ENCODE measurements at places on chromosomes 3 and 15. TPM values are rescaled to one million over a fixed set of nuclear protein-coding genes. Genes with fewer than 3 reads are reported as not detected.

DNA sequence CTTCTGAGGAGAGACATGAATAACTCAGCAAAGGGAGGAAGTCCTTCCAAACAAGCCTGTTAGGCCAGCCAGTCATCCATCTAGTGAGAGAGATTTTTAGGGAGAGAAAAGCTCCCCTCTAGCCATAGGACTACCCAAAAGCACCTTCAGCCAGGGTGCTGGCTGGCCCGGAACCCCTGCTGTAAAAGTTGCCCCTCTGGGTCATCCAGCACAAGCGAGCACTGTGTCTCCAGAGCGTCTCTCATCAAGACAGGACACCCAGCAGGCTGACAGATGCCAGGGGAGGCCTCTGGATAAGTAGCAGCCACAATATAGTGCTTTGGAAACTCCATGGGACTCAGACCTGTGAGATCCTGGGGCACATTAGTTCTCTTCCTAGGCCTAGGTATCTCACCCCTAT is 24.5 kb downstream of the ANXA2 start:
- DNase-seq: no peak

Gene TM4SF1
- polyA plus RNA-seq: 51.6 TPM

DNA sequence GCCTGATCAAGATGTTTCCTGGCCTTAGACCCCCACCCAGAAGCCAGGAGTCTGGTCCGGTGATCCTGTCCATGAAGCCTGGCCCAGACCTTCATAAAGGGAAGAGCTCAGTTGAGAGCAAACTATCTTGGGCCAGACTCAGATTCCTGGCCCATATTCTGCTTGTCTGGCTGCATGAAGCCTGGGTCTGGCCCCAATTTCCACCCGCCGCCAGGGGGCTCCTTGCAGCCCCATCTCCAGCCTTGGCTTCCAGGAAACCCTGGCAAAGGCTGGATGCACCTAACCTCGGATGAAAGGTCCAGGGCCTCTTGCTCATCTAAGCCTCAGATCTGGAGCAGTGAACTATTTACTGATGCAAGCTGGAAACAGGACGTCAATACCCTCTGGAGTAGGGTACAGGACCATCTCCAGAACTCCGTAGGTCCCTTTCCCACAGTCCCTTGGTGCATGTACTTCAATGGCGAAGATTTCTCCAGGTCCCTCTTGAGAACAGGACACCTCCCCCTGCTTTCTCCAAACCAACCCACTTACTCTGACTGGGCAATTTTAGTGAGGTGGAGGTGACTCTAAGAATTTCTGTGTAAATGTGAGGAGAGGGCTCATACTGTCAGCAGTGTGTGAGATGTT is 5.6 kb downstream of the FOXL2 start:
- DNase-seq: no peak

- no peak for DNase-seq
Observed at GRCh38 chr3:124410471-124410870, 319.8 kb upstream of the UMPS start.

DNA sequence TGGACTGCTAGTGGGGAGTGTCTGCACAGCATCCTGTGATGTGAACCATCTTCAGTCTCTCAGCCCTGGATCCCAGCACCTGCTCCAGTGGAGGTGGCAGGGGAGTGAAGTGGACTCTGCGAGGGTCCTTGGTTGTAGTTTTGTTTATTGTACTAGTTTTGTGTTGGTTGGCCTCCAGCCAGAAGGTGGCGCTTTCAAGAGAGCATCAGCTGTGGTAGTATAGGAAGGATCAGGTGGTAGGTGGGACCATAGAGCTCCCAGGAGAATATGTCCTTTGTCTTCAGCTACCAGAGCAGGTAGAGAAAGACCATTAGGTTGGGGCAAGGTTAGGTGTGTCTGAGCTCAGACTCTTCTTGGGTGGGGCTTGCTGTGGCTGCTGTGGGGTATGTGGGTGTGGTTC is 20.9 kb downstream of the NEK11 start:
- DNase-seq: no peak

GRCh38 chr3:159902546-159903314 is 85.9 kb upstream of the IL12A start:
- no peak for DNase-seq

- no peak for DNase-seq
Observed at GRCh38 chr15:58471348-58471747, 39.6 kb downstream of the LIPC start.

- DNase-seq: no peak
Observed at GRCh38 chr3:32978331-32978730, 26.9 kb downstream of the CCR4 start.

DNA sequence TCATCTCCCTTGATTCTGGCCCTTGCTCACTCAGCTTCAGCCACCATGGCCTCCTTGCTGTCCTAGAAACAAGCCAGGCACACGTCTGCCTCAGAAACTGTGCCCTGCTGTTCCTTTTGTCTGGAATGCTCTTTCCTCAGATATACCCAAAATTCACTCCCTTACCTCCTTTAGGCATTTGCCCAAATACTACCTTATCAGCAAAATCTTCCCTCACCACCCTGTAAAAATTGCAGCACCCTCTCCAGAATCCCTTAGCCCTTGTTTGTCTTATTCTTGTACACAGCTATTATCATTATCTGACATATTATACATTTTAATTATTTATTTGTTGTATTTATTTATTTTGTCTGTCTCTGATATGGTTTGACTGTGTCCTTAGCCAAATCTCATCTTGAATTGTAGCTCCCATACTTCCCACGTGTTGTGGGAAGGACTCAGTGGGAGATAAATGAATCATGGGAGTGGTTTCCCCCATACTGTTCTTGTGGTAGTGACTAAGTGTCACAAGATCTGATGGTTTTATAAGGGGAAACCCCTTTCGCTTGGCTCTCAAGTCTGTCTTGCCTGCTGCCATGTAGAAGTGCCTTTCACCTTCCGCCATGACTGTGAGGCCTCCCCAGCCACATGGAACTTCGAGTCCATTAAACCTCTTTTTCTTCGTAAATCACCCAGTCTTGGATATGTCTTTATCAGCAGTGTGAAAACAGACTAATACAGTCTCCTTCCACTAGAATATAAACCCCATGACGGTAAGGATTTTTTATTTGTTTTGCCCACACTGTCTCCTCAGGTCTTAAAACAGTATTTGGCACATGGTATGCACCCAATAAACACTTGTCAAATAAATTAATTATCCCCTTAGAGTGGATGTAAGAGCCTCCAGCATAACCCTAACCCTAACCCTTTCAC is 60.0 kb upstream of the STT3B start:
- DNase-seq: no peak

Gene GOLGA6L9
- polyA plus RNA-seq: 25.9 TPM

GRCh38 chr15:81213982-81214381 is 17.3 kb downstream of the IL16 start:
- no peak for DNase-seq

DNA sequence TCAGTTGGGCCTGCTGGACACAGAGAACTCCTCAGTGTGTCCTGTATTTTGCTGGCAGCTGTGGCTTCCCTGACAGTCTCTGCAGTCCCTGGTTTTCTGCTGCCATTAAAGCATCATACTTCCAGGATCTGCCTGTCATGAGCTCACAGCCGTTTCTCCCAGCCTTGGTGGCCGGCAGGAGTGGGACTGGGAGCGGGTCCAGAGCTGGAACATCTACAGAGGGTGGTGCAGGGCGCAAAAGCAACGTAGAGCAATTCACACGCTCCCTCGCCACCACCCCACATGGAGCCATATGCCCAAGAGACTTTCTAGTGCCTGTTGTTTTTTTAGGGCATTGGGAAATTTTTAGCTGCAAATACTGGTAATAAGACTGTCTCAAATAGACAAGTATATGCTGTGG is 33.6 kb downstream of the ABTB1 start:
- no peak for DNase-seq

Gene BFSP2
- 0.14 TPM for polyA plus RNA-seq

DNA sequence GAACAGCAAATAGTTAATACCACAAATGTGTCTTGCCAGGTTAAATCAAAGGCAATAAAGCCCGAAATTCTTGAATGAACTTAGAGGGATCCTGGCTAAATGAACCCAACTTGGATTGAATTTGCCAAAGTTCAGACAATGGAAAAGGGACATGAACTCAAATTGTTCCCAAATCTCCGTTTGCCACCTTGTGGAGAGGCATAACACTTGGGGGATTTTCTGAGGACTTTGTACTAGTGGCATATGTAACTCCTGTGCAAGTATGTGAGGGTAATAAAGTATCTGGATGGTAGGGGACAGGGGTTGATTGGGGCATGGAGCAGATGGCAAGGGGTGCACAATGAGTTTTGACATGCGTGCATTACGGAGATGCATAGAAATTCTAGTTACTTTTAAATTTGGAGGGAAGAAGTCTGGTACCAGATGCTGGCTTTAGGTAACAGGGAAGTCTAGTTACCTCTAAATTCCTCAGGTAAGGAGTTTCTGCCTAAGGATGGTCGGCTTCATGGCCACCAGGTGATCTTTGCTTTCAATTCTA is 1.2 kb upstream of the TCAIM start:
- no peak for DNase-seq

- DNase-seq: no peak
Observed at GRCh38 chr15:36230776-36231175, 348.6 kb upstream of the CDIN1 start.

- no peak for DNase-seq
Observed at GRCh38 chr3:18649666-18650363, 224.7 kb upstream of the SATB1 start.

Gene MINDY4B
- polyA plus RNA-seq: not detected

Gene GPR87
- polyA plus RNA-seq: 0.23 TPM

Gene COMMD2
- polyA plus RNA-seq: 55.5 TPM

Gene RPL39L
- polyA plus RNA-seq: 27.0 TPM

Gene NRG4
- polyA plus RNA-seq: 6.2 TPM

DNA sequence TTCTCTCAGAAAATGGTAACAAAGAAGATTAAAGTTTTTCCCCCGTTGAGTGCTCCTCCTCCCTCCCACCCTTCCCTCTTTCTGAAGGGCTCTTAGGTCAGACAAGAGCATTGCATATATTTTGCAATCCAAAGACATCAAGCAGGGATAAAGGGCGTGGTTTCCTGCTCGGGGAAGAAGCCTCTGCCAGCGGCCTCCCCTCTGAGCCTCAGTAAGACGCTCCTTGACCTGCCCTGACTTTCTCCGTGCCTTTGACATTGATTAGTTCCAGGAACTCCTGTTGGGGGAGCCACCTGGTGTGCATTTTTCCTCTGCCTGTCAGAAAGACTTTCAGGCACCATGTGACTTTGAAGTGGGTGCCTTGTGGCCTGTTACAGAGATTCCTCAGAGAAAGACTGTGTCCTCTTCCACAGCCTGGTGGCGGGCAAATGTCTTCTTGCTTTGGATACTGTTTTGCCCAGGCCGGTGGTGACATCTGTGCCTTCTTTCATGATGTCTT is 87.2 kb upstream of the TBL1XR1 start:
- DNase-seq: no peak

Gene GOLGA8S
- polyA plus RNA-seq: 0.41 TPM

GRCh38 chr15:80856809-80857377 is 77.7 kb downstream of the CEMIP start:
- no peak for DNase-seq

DNA sequence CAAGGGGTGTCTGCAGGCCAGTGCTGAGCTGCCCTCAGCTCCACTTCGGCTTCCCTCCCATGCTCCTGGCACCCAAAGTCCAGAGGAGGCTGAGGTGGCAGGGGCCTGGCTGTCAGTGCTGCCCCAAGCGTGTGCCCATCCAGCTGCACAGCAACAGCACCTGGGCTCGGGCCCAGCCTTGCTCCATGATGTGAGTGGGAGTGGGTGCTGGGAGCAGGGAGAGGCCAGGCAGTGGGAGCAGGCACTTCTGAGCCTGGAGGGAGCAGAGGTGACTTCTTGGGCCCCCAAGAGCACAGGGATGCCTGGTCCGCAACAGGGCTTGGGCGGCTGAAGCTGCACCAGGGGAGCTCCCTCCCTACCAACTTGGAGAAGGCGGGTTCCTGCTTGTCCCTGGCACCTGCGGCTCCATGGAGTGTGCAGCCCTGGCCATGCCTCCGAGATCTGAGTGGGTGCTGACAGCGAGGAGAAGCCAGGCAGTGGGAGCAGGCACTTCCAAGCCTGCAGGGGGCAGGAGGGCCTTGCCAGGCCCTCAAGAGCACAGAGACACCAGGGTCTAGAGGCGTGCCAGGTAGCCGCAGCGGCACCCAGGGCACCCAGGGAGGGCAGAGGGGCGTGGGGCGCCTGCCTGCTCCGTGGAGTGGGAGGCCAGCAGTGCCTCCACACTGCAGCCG is 366.7 kb upstream of the SGO1 start:
- DNase-seq: no peak

Gene TAGLN3
- 2.3 TPM for polyA plus RNA-seq

DNA sequence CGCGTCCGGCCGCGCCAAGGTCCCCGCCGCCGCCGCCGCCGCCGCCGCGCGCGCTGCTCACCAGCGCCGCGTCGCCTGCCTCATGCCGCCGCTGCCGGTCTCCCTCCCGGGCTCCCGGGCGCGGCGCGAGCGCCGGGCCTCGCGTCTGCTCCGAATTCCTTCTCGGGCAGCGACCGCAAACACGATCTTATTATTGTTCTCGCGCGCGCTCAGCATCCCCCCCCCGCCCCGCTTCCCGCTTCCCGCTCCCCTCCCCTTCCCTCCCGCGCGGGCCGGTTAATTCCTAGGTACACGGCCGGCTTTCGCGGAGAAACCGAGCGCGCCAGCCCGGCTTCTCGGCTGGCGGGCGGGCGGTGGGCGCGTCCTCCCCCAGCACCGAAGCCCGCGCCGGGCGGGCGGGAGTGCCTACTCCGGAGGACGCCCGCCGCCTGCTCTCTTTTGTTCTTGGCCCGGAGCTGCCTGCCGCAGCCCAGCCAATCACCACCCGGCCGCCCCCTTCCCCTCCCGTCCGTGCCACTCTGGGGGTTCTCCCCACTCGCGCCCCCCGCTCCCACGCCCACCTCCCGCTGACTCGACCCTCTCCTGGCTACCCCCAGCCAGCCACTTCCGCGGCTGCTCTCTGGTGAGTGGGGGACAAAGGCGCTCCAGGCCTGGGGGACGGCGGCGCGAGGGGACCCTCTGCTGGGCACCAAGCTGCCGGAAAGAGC is at the start of gene HDGFL3:
HDGFL3 (minus strand) TSS at position 164 of the 707 bp plus-strand sequence. CDS start 409 bp downstream, outside the sequence.
- DNase-seq: no peak

Gene AMOTL2
- 84.0 TPM for polyA plus RNA-seq

- no peak for DNase-seq
Observed at GRCh38 chr3:66497288-66497984, 3.4 kb downstream of the LRIG1 start.

Gene SLC28A1
- 6.3 TPM for polyA plus RNA-seq

GRCh38 chr3:25007974-25008658 is 419.9 kb upstream of the RARB start:
- DNase-seq: no peak

Gene NR2E3
- 0.64 TPM for polyA plus RNA-seq

Gene SPTBN5
- 4.9 TPM for polyA plus RNA-seq

DNA sequence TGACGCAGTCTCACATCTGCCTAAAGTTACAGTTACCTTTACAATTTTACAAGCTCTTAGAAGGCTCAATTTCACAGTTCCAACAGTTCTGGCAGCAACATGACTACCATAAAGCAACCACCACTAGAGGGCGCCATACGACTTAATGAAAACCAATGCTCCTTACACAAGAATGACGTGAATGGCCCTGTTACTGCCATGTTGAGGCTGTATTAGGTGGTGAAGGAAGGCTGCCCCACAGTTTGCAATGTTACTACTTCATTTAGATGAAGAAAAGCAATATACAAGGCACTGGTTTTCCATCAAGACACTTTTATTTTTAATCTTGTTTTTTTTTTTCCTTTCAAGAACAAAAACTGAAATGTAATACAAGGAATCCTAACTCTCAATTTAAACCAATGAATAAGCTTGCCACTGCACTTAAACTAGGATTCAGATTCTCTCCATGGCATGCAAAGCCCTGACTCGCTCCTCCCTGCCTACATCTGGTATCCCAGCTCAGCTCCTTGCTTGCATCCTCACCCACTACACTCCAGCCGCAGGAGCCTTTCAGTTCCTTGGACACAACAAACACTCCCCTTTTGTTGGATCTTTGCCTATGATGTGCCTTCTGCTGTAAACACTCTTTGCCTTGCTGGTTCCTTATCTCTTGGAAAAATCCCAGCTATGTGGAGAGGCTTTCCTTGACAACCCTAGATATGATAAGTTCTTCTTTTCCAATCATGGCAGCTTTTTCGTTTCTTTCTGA is 270.7 kb downstream of the GBE1 start:
- DNase-seq: peak; percentile 59
